ENCODE measurements at places on chromosomes 6 and 20.

DNA sequence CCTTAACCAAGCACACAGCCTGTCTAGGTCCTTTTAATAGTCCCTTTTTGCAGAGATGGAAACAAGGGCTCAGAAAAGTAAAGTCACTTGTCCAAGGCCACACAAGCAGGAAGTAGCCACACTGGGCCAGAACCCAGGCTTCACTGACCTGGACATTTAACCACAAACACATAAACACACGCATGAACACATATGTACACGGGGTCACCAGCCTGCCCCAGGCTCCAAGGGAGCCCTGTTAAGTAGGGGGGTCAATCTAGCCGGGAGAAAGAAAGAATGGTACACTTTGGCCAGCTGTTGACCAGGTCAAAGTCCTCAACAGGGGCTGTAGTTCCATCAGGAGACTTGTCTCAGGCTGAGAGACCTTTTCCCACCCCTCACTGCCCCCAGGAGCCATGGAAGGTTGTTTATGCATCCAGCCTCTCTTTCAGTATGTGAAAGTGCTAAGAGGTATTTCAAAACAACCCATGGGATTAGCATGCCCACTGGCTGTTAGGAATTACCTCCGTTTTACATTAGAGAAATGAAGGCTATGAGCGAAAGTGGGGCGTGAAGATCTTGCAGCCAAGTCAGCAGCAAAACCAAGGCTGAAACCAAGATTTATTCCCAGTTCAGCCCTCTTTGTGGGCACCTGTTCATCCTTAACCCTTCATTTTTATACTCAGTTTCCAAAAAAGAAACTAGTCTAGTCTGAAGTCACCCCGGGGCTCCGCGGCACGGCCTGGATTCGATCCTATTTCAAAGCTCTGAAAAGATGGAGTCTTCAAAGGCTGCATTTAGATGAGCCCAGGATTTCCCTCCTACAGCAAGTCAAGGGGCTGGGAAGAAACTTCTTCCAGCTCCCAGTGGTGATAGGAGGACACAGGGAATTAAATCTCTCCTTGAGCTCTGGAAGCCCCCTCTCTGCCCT lies 9.8 kb downstream of the SDC4 start:
- no peak for DNase-seq

DNA sequence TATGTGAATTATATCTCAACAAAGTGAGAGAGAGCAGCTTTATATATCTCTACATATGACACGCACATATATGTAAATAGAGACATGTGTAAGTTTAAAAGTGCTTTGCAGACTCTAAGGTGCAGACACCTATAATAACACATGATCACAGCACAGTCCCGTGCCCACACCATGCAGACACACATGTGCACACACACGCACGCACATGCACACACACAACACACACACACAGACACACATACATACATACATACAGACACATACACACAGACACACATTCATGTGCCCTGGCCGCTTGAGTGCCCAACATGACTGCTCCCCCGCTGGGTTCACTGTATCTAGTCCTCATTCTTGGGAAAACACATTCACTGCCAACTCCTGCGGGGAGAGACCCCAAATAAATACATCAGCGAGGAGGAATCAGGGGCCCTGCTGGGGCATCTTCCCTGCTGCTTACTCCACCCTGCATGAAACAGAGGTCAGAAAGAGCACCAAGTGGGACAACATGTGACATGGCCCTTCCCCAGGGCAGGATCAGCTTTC lies 121.3 kb downstream of the BMP7 start:
- DNase-seq: no peak

GRCh38 chr20:5159928-5160327 lies 33.1 kb downstream of the CDS2 start:
- no peak for DNase-seq

DNA sequence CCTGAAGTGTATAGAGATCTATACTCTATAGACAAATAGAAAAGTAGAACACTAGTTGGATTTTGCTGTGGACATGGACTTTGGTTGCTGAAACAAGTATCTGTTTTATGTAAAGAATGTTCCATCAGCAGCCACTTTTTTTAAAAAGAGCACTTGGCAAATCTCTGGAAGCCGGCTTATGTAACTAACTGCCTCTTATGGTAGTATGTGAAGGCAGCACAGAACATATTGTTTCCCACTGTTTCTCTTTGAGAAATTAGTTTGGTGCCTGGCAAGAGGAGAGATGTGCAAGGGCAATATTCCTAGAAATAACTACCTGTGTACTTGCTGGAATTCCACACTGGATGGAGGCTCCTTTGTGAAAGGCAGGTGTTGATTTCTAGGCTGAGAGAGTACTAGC lies 242.3 kb upstream of the PREP start:
- no peak for DNase-seq

DNA sequence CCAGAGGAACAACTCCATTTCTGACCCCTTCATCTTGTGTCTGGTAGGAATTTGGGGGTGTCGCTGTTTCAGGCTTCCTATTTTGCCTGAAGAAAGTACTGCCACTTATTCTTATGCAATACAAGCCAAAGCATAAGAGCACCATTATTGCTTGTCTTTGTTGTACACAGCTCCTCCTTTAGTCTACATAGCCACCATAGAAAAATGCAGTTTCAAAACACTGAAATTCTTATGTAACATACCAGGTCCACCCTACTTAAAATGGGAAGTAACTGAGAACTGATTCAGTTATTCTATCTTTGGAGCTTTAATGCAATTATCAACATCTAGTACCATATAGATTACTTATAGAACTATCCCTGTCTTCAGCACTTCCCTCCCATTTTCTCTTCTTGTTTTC lies 255.5 kb downstream of the ARHGAP18 start:
- no peak for DNase-seq

GRCh38 chr6:99219788-99220187 lies 129.7 kb downstream of the FAXC start:
- DNase-seq: no peak

GRCh38 chr6:101396548-101397173 lies 3.2 kb downstream of the GRIK2 start:
- DNase-seq: no peak

DNA sequence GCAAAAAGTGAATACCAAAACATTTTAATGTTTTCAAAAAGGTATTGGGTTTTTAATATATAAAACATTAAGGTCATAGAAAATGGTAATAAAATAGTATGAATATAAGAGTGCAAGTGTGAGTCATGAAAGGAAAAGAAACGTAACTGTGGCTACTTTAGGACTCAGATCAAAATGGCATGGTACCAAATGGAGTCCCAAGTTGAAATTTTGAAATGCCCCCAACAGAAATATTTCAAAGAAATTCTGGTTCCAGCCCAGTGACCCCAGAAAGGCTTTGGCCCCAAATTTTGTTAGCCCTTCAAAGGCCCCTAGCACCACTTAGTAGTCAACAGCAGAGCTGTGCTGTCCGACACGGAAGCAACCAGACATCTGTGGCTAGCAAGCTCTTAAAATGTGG lies 6.0 kb downstream of the COL12A1 start:
- DNase-seq: no peak

DNA sequence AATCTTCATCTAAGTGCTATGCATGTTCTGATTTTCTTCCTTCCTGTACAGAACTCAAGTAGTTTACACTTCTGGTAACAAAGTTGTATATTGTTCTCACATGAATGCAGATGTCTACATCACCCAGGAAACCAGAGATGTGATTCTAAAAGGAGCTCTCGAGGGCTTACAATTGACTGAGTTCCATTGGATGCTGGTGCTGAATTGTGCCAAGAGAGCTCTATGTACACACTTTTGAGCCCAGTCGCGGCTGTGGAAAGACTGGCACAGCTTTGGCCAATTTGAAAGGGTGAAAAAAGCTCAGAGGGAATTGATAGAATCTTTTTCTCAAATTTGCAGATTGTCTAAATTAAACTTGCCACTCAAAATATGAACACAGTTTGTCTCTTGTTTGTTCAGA lies 340.7 kb downstream of the LMBRD1 start:
- DNase-seq: no peak

DNA sequence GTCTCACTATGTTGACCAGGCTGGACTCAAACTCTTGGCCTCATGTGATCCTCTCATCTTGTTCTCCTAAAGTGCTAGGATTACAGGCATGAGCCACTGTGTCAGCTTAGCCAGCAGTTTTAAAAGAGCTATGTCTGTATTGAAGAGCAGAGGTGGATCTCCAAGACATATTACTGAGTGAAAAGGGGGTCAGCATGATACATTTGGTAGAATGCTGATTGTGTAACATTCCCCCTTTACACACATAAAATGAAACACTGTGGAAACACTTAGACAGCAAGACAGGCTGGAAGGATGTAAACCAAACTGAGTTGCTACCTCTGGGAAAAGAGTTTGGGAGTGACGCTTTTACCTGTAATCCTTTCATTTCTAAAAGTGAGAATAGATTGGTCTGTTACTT lies 1.7 kb upstream of the RIPOR3 start:
- DNase-seq: no peak
